Central memory CD8-positive, alpha-beta T cell (primary cell): ENCODE measurements at places on chromosomes 7 and 10.

DNA sequence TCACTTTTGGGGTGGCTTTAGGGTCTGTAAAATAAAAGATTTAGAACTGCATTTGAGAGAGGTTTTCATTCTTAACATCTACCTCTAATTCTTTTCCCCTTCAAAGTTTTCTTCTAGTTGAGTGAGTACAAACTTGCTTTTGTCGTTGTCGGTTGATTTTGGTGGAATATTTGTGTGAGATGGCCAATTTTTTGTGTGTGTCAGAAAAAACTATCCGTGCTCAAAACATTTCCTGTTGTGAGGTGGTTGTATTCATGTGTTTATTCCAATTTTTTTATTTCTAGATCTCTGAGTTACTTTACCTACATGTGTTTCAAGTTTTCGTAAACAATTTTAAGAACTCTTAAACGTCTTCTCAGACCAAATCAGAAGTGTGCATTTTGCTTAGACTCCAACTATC, 1.6 kb downstream of the AHR start:
- DNase-seq, result no peak

DNA sequence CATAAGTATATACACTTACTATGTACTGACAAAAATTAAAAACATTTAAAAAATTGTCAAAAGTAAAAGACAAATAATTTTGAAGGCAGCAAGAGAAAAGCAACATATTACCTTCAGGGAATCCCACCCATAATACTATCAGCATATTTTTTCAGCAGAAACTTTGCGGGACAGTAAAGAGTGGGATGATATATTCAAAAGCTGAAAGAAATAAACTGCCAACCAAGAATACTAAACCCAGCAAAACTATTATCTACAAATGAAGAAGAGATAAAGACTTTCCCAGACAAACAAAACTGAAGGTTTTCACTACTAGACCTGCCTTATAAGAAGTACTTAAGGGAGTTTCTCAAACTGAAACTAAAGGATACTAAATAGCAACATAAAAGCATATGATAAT, 257.9 kb downstream of the TCF7L2 start:
- no peak for DNase-seq

DNA sequence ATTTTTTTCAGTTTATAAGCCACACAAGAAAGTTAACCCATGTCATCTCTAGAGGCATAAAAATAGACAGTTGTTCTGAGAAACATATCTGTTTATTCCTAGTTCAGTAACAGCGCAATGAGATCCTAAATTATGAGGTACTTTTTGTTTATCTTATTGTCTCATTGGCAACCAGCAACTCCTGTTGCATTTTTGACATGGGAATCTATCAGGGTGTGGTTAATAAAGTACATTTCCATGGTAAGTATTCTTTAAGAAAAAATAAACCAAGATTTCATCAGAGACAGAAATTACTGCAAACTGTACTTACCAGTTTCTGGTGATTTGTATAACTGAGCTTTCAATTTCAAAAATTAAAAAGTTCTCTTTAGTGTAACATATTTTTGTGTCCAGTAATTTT, 9.0 kb downstream of the FAS start:
- DNase-seq, result no peak

GRCh38 chr7:18845700-18846099, 271.7 kb downstream of the TWIST1 start:
- DNase-seq, result no peak

DNA sequence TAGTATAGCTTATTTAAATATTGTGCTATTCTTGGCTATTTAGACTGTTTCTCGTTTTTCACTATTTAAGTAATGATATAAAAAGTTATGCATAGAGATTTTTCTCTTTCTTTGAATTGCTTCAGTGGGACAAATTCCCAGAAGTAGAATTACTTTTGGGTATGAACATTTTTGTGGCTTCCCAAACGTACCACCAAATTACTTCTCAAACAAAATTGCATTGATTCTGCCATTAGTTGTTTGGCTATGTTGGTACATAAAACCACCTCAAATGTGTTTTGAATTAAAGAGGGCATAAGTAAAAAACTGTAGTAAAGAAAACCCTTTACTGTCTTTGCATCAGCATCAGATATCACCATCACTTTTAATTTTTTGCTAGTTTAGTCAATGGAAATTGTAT, 31.0 kb downstream of the AKR1B1 start:
- DNase-seq, result no peak

GRCh38 chr10:78331391-78331922, 297.8 kb downstream of the RPS24 start:
- DNase-seq, result no peak

GRCh38 chr10:60769406-60769805, 8.9 kb upstream of the CDK1 start:
- DNase-seq, result no peak
